ENCODE measurements at places on chromosomes 12 and 14.
A peak's percentile ranks its signal among the peaks of the same experiment; 100 is the strongest.

DNA sequence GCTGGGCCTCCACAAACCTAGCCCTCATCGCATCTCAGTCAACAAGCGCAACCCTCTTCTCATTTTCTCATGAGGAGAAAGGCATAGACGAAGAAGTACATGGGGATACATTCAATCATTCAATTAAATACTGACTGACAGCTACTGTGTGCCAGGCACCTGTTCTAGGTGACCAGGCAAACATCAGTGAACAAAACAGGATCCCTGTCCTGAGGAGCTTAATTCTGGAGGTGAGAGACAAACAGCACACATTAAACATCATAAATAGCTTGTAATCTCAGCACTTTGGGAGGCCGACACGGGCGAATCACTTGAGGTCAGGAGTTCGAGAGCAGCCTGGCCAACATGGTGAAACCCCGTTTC is 362 bp upstream of the ACYP1 start:
- no peak for DNase-seq

GRCh38 chr12:123530668-123531067 is 2.9 kb downstream of the RILPL1 start:
- no peak for DNase-seq

- DNase-seq: no peak
Observed at GRCh38 chr12:106271575-106272505, 24.0 kb upstream of the CKAP4 start.

DNA sequence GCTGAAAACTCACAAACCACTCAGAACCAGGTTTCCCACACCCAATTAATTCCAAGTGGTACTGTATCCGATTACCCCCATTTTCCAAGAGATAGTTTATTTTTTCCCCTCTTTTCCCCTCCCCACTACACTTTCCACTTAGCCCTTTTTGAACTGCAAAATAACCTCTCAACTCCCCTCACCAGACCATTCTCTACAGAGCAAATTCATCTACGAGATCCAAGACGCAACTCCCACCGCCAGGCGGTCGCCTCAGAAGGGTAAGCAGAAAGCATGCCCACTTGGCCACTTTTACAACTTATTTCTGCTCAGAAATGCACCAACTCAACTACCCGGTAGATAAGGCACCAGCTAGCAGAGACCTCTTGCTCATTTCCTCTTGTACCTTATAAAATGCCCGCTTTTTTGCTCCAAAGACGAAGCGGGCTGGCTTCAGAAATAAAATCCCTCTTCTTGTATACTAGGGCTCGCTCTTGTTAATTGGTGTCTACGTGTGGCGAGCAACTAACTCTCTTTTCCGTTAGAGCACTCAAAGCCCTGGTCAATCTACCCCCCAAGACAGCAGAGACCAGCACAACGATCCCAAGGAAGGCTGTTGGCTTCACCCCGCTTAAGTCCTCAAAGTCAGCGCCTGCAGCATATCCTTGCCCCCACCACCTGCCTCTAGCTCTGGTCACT is 910 bp upstream of the SRP54 start:
- peak; percentile 44 for DNase-seq

DNA sequence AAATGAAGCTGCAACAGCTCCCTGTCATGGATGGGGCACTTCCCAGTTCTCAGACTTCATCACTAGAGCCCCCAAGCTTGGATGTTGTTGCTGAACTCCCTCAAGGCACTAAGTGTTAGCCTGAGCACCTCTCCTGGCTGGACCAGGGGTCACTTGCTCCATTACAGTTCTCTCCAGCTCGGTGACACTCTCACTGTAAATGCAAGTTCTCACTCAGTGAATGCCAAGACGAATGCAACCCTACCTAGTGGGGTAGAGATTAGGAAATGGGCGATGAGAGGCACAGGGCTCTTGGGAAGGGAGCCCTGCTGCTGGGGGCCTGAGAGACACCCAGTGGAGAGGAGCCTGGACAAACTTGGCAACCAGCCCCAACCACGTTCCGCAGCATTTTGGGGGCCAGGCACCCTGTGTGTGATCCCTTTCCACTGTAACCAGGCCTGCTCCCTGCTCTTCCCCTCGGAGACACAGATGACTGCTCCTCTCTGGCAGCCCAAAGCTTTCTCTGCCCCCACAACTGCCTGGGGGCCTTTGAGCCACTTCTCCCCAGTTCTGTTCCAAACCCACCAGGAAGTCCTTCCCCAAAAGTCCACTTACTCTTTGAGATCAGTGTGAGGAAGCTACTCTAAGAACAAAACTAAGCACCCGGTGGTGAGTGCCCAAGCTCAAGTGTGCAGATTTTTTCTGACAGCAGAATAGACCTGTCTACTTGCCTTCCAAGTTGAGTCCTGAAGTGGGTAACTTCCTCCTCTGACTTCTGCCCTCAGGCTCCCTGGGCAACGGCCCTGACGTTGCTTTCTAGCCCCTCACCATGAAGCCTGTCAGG is 8.0 kb upstream of the SELPLG start:
- no peak for DNase-seq

GRCh38 chr12:76715332-76715731 is 48.6 kb upstream of the ZDHHC17 start:
- no peak for DNase-seq

GRCh38 chr14:58332561-58332960 is 34.2 kb downstream of the ARID4A start:
- no peak for DNase-seq

DNA sequence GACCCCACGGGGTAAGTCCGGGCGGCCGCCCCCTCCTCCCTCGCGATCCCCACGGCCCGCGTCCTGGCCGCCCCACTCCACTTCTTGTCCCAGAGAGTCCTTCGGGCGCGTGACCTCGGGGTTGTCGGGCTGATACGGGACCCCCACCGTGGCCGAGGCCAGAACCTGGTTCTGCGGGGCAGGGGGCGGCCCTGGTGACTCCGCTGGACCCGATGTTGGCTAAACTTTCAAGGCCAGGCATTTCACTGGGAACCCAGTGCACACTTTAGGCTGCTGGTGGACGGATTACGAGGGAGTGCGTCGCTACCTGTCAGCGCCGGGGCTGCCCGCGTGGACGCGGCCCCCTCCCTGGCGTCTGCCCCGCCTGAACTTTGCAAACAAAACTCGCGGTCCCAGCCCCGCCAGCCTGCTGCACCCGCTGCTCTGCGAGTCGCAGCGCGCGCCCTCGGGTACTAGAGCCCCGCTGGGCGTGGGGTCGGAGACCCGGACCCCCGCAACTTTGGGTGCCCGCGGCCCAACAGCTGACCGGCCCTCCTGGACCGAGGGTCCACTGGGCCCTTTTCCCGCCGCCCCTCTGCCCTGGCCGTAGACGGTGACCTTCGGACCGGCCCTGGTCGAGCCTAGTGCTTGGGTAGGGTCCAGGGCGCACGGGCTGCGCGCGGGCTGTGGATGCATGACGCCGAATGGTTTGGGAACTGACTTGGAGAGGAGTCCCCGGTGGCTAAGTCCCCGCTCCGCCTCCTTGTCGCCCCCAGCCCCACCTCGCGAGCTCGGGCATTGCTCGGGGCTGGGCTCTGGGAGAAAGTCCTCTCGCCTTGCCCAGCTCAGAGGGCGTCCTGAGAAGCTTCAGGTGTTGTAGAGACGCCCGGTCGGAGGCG is 624 bp downstream of the RIN3 start:
- DNase-seq: no peak

- DNase-seq: no peak
Observed at GRCh38 chr14:44895716-44896115, 66.0 kb downstream of the KLHL28 start.

- DNase-seq: no peak
Observed at GRCh38 chr12:10151621-10152020, 20.3 kb downstream of the OLR1 start.

- no peak for DNase-seq
Observed at GRCh38 chr12:88361493-88361892, 218.8 kb downstream of the KITLG start.

- no peak for DNase-seq
Observed at GRCh38 chr12:32489070-32489469, 89.7 kb downstream of the FGD4 start.

DNA sequence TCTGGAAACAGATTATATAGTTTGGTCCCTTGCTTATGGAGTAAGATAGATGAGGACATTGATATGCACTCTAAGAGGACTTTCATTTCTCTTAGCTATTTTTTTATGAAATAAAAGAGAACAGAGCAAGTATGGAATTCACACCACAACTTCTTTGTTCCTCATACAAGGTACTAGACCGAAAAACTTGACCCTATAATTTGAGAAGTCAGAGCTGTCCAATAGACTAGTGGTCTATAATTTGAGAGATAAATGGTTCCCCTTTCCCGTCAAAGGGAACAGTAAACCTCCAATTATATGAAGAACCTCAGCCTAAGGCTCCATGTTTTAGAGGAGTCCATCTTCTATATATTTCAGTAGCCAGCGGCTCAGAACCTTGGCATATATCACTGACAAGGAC is 58.5 kb upstream of the HIF1A start:
- no peak for DNase-seq

DNA sequence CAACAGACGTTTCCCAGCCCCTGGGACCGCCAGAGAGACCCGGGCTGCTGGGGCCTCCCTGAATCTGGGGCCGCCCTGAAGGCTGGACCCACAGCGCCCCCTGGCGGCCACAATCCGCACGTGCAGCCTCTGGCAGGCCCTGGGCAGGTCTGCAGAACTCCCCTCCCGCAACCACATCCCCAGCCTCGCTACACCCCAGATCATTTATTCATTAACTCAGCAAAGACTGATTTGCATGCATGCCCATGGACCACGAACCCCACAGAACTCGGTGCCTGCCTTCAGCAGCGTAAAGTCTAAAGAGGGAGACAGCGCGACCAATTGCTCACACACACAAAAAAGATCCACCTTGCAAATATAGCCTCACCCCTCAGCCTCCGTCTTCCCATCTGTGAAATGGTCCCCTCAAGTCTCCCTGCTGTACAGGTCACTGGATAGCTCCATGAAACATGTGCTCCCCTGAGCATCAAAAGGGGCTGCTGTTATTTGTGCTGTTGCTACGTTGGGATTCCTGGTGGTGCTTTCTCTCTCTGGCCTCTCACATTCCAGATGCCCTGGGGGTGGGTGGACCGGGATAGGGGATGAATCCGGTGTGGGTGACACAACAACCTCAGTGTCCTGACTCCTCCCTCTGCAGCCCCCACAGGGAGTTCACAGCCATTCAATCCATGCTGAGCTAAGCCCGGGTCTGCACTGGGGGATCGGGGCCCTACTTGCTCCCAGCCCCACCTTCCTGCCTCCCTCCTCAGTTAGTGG is 96.4 kb downstream of the SCARB1 start:
- DNase-seq: peak; percentile 60

DNA sequence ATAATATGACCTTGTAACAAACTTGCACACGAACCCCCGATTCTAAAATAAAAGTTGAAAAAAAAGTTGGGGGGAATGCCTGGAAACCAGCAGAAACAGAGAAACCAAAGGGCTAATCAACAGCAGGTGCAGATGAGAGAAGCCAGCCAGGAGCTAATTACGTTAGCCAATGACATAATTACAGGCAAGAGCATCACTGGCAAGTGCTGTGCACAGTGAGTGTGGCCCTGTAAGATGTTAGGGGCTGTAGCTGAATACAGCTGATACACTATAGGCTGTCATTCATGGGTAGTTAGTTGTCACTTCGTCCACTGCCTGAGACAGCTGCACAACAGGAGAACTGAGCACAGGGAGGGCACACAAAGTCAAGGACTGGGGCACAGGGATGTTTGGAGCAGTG is 7.3 kb upstream of the FGF23 start:
- no peak for DNase-seq

DNA sequence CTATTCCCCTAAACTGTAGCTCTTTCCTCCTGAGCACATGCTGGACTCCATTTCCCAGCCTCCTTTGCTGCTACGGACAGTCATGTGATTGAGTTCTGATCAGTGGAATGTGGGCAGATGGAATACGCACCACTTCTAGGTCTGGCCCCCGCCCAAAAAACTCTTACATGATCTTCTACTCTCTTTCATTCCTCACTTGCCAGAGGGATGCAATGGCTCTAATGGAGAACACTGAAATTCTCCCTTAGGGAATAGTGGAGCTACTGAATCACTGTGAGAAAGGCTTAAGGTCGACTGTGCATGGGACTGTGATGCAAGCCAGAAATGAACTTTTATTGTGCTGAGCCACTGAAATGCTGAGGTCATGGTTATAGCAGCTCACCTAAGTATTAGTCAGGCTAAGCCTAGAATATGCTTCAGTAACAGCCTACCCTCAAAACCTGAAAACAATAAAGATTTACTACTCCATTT is 13.0 kb upstream of the TMED2 start:
- DNase-seq: peak; percentile 23

- DNase-seq: peak; percentile 85
Observed at GRCh38 chr12:96501133-96501761, 11.9 kb downstream of the CFAP54 start.

GRCh38 chr14:79540394-79540793 is 670.9 kb downstream of the DIO2 start:
- no peak for DNase-seq

DNA sequence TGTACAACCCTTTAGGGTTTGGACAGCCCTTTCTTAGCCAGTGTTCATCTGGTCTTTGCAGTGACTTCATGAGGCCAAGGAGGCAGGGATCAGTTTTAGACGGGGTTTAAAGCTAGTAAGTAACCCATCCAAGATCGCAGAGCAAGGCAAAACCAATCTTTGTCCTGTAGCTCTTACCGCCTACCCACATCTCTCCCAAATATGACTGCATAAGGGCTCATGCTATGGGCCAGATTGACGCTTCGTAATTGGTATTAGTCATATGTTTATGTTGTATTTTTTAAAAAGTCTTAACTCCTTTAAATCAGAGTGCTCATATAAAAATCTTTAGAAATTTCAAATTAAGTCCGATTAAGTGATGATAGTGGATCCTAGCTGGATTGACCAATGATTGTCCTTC is 3.7 kb upstream of the CLMN start:
- no peak for DNase-seq

DNA sequence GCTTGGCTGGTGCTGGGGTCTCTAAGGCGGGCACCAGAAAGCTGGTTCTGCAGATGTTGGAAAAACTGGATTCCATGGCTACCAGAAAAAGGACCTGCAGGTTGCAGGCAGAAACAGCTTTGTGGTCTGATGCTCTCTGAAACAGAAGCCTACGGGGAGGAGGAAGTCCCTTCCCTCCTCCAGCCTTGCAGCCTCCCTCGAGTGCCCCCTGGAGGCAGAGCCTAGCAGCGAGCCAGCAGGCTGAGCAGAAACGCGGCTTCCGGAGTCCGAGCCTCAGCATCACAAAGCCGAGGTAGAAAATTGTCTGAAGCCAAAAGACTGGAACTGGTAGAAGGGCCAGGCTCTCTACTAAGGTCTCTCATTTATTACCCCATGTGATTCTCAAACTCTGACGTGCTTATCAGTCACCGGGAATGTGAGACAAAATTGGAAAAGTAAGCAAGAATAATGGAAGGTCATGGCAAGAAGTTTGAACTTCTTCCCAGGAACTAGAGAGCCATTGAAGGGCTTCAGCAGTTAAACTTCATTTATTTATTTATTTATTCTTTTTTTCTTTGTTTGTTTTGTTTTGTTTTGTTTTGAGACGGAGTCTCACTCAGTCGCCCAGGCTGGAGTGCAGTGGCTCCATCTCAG is 82.2 kb upstream of the CPSF6 start:
- DNase-seq: peak; percentile 90

- no peak for DNase-seq
Observed at GRCh38 chr14:96272777-96273473, 16.9 kb downstream of the BDKRB1 start.

- peak; percentile 17 for DNase-seq
Observed at GRCh38 chr14:32224737-32225377, 21.8 kb upstream of the RNU6-8 start.

- DNase-seq: peak; percentile 74
Observed at GRCh38 chr12:132600048-132601032, 10.0 kb downstream of the LRCOL1 start.

- DNase-seq: no peak
Observed at GRCh38 chr14:53902307-53902706, 54.3 kb downstream of the BMP4 start.
